NCI-H1092 (cell line): ENCODE measurements at places on chromosomes 7 and 10.
A peak's percentile ranks its signal among the peaks of the same experiment; 100 is the strongest.

DNA sequence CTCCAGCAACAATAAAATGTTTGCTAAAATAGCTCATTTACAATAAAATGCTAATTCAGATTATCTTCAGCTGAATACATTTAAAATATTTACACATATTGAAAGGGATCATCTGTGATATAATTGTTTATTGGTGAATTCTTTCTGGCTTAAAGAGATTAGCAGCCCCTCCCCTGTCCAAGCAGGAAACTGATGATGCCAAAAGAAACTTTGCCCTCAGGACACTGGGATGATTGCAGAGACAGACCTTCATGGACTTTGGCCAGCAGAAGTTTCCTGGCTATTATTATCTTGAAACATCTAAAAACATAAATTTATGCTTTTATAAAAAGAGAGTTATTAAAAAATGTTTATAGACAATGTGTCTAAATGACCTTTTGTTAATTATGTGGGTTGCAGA is 764.9 kb upstream of the MBL2 start:
- DNase-seq = no peak

DNA sequence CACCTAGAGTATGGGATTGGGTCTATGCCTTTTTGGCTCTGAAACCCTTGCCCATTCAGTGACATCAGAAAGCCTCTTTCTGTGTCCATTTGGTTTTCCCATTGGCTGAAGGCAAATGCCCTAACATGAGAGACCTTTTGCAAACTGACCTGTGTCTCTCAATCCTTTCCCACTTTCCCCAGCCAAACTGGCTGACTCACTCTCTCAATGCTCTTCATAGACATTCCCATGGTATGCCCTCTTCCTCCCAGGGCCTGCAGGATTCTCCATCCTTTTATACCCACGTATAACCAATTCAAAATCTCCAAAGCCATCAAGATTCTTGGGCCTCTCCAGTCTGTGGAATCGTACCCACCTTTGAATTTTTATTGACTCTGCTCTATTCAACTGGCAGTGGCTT is 563.3 kb downstream of the GATA3 start:
- DNase-seq = no peak

GRCh38 chr7:150972023-150972468 is 6.1 kb downstream of the KCNH2 start:
- DNase-seq = peak; percentile 73

- DNase-seq = no peak
Measured at GRCh38 chr10:126222736-126223511, 165.4 kb downstream of the ADAM12 start.

DNA sequence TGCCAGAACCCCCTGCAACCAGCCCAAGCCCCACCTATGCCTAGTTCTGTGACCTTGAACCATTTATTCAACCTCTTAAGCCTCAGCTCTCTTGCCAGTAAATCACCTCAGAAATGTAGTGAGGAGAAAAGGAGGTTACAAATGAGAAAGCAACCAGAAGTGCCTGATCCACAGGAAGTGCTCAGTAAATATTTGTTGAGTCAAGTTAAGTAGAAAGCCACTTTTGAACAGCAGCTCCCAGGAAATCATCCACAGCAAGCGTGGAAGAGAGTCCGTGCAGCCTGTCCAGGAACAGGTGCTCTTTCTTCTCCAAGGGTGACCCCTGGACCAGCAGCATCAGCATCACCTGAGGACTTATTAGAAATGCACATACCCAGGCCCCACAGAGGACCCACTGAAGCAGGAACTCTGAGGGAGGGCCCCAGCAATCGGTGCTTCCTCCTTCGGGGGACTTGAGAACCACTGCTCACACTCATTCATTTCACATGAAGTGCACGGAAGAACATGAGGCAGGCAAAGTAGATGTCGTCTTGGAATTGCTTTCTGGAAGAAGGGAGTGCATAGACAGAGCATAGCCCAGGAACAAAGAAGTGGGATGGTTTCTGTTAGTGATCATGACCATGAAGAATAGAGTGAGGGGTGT is 6.3 kb upstream of the C10orf71 start:
- no peak for DNase-seq

DNA sequence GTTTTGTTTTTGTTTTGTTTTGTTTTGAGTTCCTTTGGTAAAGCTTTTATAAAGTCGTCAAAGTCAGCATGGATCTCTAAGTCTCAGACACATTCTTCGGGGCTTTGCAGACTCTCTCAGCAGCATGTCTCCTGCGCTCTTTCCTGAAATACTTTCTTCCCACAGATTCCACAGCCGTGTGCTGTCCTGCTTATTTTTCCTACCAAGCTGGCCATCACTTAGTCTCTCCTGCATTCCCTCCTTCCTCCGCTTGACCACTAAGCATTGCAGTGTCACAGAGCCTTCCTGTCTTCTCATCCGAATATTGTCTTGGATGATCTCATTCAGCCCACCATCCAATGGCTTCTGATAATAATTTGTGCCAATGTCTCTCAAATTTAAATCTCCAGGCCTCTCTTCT is 434.3 kb upstream of the C7orf33 start:
- no peak for DNase-seq

- no peak for DNase-seq
Measured at GRCh38 chr7:99080679-99081078, 63.2 kb downstream of the SMURF1 start.

DNA sequence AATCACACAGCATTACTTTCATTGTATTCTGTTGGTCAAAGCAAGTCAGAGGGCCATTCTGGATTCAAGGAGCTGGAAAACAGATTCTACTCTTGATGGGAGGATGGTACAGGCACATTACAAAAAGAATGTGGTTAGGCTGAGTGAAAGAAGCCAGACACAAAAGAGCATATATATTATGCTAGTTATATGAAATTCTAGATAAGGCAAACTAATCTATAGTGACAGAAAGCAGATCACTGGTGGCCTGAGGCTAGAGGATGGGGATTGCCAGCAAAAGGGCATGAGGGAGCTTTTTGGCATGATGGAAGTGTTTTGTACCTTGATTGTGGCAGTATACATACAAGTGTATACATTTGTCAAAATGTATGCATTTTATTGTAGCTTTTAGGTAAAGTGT is 96.8 kb downstream of the SPAG6 start:
- DNase-seq = no peak

DNA sequence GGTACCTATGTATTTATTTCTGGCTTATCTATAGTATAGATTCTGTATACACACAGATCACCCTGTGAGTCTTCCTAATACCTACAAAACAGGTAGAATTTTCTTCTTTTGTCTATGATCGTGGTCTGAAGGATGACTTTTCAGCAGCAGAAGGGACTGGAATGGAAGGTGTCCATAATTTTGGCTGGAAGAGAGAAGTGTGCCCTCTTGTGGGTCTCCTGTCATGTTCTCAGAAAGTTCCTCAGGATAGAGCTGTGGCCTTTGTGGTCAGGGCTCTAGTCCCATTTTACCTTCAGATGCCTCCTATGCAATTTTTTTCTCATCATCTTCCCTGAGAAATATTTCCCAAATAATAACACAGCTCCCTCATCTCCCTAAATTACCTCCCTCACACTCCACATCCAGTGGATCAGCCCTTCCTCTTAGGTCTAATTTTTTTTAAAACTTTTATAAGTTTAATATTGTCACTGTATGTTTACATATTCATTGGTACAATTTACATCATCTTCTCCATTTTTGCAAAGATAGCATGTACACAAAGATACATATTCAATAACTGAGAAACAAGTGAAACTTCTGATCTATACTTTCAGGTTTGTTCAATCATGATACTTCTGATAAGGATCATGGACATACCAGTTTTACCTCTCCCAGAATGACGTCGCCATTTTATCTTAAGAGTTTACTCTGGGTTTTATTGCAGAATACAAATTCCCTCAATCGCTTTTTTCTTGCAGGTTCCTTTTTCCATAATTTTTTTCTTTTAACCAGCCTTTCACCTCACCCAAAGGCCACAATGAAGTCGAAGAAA is 112.7 kb downstream of the REEP3 start:
- DNase-seq = no peak

GRCh38 chr7:15279640-15280039 is 282.2 kb downstream of the AGMO start:
- no peak for DNase-seq

DNA sequence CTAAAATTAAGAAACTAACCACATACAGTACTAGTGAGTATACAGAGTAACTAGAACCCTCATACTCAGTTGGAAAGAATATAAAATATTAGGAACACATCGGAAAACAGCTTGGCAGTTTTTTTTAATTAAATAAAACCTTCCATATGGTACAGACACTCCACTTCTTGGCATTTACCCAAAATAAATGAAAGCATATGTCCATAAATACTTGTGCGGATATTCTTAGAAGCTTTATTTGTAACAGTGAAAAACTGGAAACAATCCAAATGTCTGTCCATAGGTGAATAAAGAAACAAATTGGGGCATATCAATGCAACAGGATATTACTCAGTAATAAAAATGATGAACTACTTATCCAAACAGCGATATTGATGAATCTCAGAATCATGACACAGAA is 410.0 kb downstream of the HTR7 start:
- peak; percentile 7 for DNase-seq

- DNase-seq = no peak
Measured at GRCh38 chr10:121216721-121217181, 365.6 kb downstream of the WDR11 start.

- DNase-seq = no peak
Measured at GRCh38 chr7:152162287-152162686, 136.8 kb downstream of the GALNT11 start.

DNA sequence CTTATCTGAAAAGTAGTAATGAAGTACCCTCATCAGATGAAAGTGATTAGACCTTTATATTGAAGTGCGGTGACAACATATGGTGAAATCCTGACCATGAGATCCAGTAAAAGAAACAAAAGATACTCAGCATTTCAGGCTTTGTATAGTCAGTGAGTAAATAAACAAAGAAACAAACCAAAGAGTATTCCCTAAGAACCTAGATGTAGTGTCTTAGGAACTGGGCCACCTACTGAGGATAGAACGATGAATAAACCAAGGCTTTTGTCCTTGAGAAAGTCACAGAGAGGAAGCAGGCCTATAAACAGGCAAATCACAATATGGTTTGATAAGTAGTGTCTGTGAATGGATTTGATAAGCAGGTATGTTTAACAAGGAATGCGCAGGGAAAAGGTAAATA is 46.2 kb downstream of the ZNF277 start:
- DNase-seq = no peak

GRCh38 chr10:78299851-78300468 is 266.3 kb downstream of the RPS24 start:
- DNase-seq = no peak

- DNase-seq = no peak
Measured at GRCh38 chr10:53209944-53210611, 437.5 kb upstream of the MBL2 start.

- DNase-seq = no peak
Measured at GRCh38 chr7:84107259-84107658, 87.3 kb downstream of the SEMA3A start.

DNA sequence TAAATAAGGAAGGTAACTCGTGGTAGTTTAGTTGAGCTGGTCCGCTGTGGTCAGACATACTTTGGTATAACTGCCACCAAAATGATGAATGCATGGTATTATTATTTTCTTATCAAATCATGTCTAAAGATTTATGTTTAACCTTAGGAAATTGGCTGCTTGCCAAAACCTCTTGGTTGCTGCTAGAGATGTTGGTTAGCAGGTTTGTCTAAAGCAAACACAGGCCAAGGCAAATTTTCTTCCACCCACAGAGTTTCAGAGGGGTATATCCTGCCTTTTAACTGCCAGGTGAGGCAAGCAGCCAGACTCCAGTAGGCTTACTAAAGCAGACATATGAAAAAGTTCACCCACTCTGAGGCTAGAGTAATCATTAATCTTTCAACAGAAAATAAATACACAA is 101.4 kb downstream of the SEMA3E start:
- peak; percentile 59 for DNase-seq

- peak; percentile 79 for DNase-seq
Measured at GRCh38 chr7:13990319-13990983, 985 bp upstream of the ETV1 start.

- peak; percentile 78 for DNase-seq
Measured at GRCh38 chr10:17200912-17201793, at the start of gene TRDMT1. Gene TRDMT1, minus strand, starts transcription at chr10:17201672. Its CDS starts 38 bp downstream, at chr10:17201634.
